ENCODE measurements at places on chromosomes 7 and 10. TPM values are rescaled to one million over a fixed set of nuclear protein-coding genes. Genes with fewer than 3 reads are reported as not detected.

GRCh38 chr10:117647306-117647705 is 104.8 kb downstream of the EMX2 start:
- no peak for DNase-seq

DNA sequence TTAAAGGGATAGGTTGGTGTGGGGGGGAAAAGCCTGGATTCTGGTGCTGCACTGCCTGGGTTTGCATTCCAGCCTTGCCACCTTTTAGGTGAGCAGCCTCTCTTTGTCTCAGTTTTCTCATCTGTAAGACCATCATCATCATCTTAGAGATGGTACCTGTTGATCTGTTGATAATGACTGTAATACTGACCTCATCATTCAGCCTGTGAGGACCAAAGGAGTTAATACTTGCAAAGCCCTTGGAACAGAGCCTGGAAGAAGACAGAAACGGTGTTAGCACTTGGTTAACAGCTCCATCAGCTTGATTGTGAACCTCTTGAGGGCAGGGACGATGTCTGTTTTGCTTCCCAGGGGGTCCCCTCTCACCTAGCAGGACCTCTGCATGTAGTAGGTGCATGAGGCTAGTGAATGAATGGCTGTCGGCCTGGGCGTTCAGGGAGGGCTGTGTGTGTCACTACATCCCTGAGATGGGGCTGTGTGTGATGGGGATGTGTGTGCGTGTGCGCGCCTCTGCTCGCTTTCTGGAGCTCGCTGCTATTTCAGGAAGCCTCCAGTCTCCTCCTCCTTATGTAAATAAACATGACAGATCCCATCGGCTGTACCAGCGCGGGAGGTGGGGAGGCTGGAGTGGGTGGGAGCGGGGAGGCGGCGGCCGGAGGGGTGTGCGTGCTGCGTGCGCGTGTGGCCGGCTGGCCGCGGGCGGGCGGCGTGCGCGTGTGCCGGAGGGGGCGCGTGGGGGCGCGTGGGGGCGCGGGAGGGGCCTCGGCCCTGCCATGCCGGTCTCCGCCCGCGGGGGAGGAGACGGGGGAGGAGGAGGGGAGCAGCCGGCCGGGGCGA is 61.2 kb downstream of the NEURL1 start:
- DNase-seq: peak; percentile 83

- no peak for DNase-seq
Observed at GRCh38 chr10:127976286-127976685, 69.4 kb downstream of the PTPRE start.

DNA sequence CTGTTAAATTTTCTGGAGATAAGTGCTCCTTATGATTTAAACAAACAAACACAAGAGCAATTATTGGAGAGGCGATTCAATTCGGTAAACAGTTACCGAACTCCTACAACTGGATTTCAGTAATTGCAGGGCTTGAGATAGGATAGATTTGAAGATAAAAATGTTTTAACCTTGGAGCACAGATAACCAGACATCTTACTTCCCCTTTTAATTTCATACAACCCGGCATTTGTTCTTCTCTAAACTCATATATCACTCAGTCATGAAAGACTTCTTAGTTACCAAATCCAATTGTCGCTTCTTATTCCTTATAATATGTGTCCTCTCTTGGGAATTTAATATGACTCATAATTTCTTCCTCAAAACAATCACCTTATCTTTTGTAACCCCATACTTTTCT is 235.9 kb upstream of the CSTF2T start:
- DNase-seq: no peak

DNA sequence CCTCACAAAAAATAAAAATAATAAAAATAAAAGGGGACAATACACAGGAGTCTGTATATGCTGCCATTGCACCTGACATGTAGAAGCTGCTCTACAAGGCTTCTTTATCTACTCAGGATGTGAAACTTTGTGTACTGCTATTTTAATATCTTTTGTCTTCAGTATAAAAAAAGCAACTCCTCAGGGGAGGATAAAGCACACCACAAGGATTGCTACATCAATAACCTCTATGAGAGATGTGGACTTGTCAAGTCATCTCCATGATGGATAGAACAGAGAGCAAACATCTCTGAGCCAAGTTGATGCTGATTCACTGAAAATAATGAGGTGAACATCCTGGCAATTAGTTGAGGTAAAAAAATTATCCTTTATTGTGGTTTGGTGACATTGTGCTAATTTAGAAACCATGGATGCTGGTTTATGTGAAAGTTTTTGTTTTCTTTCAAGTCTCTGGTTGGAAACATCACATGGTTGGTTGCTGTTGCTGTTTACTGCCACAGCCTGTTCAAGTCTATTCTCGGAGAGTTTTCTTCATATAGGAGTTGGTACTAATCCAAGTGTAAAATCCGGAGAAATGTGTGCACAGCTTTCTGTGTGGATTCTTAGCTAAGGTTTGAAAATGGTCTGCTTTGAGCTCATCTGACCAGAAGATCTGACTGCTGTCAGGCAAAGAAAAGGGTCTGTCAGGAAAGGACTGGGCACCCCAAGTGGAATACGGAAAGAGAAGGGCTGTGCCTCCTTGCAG is 1.5 kb upstream of the HECW1 start:
- no peak for DNase-seq

GRCh38 chr10:69866246-69866687 is 64.6 kb downstream of the COL13A1 start:
- no peak for DNase-seq

- no peak for DNase-seq
Observed at GRCh38 chr10:119801176-119801575, 71.5 kb downstream of the MCMBP start.

DNA sequence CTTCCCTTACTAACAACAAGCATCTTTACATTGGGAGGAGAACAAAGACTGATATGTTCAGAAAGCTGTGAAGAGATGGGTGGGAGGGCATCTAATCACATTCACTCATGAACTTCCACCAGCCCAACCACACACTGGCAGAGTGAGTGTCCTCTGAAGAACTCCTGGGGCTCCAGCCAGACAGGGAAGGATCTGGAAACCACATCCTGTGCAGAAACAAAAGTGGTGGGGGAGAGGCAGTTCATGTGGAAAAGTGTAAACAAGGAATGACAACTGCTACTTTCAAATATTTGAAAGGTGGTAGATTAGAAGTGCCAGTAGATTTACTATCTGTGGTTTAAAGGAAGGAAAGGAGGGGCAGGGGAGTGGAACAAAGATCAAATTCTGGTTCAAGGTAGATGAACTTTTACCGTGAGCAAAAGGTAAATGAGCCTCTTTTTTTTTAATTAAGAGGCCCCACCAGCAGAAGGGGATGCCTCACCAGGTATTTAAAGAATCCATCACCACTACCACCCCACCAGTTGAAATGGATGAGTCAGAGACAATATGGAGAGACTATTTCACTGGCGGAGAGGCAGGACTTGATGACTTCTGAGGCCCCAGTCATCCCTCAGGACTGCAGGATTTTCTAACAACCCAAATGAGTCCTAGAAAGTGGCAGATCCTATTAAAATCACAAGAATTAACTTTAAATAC is 34.5 kb downstream of the GOT1 start:
- DNase-seq: no peak

DNA sequence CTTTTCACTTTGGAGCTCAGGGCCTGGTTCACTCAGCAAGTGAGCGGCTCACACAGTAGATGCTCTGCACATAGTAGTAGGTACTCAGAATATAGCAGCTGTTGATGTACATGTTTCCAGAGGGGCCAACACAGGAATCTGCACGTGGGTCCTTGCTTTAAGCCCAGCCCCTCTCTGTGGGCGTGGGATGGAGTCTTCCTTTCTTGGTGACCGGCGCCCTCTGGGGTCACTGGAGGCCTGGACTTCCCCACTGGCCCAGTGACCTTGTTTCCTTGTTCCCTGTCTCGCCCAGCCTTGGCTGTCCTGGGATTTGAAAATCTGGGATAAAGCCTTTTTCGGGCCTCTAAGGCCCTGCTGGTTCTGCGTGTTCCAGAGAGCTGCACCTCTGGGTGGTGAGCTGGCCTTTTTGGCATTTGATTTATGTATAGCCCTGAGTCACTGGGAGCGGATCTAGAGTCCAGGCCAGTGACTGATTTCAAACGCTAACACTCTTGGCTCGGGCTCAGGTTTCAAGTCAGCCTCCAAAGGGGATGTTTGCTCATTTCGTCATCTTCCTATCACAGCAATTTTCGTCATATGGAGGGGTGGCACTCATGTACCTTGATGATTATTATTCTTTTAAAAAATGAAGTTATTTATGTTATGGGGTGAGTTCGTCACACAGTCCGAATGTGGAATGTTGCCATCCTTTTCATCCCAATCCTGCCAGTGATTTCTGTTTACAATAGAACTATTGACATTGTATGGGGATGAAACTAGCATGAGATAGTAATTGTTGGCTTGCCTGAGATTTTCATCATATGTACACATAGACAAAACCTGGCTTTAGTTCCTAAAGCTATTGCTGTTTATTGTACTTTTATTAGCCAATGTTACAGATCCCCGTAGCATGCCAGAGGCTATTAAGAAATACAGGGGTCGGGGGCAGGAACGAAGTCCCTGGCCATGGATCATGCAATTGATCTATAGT is 65.5 kb downstream of the CUX1 start:
- DNase-seq: peak; percentile 97

GRCh38 chr10:79047875-79048638 is 20.7 kb upstream of the ZMIZ1 start:
- peak; percentile 34 for DNase-seq

DNA sequence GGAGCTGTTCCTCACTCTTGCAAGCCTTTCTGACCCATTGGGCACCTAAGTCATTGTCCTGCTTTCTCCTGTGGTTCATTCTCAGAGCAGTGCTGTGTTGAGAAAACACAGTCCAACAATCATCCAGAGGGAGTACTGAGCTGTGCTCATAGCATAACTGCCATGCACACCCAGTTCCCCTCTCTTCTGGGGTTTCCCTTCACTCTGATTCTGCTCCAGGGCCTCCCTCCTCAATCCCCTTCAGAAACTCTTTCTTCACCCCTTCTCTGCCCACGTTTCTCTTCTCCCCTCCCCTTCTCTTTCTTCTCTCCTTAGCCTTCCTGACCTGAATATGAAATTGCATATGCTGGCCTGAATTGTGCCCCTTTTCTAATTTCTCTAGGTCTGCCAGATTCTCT is 155.8 kb downstream of the AOAH start:
- no peak for DNase-seq

- DNase-seq: no peak
Observed at GRCh38 chr7:71021131-71021530, 110.8 kb upstream of the GALNT17 start.

- no peak for DNase-seq
Observed at GRCh38 chr7:47827351-47827756, 120.9 kb downstream of the PKD1L1 start.

Gene SLC35G1
- total RNA-seq: 2.2 TPM

Gene OSBPL3
- total RNA-seq: 1.8 TPM

Gene ATOH7
- total RNA-seq: not detected

Gene SFTPA1
- total RNA-seq: not detected
